ENCODE measurements at places on chromosomes 11 and 22. TPM values are rescaled to one million over a fixed set of nuclear protein-coding genes. Genes with fewer than 3 reads are reported as not detected.

The SPDYC gene
- total RNA-seq, result not detected

The NLRP10 gene
- total RNA-seq, result not detected

The OTOG gene
- not detected for total RNA-seq

The KDM4E gene
- total RNA-seq, result not detected

The GPR137 gene
- 5.2 TPM for total RNA-seq

The SLCO2B1 gene
- total RNA-seq, result 1.7 TPM

The SCGB1A1 gene
- not detected for total RNA-seq

The FJX1 gene
- 17.4 TPM for total RNA-seq

The POU2AF2 gene
- not detected for total RNA-seq

The PHOX2A gene
- total RNA-seq, result not detected

The OR52E8 gene
- total RNA-seq, result not detected

The MYOD1 gene
- total RNA-seq, result not detected

The SPTBN2 gene
- 20.0 TPM for total RNA-seq

The CALCA gene
- total RNA-seq, result not detected
